ENCODE measurements at places on chromosomes 7 and 10.
A peak's percentile ranks its signal among the peaks of the same experiment; 100 is the strongest.

GRCh38 chr10:110458266-110458920 is 39.3 kb upstream of the DUSP5 start:
- DNase-seq: no peak

DNA sequence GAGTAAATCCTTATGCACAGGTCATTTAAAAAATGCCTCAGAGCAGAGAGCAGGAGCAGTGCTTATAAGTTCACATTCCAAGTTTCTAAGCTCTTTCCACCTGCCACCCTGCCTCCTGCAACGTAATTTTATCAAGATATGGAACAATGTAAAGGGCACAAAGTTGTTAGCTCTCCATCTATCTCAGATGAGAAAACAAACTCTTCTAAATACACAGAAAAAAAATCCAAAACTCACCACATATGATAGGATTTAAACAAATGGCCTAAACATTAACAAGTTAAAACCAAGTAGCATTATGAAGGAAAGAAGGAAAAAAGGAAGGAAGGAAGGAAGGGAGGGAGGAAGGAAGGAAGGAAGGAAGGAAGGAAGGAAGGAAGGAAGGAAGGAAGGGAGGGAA is 1132.8 kb downstream of the GRM8 start:
- no peak for DNase-seq

GRCh38 chr10:122362031-122362592 is 12.4 kb upstream of the PLEKHA1 start:
- DNase-seq: no peak

DNA sequence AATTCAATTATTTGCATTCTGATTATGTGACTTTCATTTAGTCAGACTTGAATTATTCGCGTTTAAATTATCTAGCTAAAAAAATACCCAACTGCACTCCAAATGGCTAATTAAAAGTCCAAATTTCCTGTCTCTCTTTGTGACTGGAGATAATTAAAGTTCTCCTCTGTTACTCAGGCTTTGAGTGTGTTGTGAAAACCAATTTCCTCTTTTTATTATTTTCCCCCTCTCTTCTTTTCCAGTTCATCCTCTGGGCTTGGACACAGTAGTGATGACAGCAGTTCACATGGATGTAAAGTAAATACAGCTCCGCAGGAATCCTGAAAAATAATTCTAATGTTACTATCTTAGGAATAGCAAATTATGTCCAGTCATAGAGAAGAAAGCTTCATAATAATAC is 80.6 kb downstream of the SNX10 start:
- DNase-seq: no peak

- peak; percentile 33 for DNase-seq
Measured at GRCh38 chr10:11713186-11713743, 28.9 kb upstream of the ECHDC3 start.

DNA sequence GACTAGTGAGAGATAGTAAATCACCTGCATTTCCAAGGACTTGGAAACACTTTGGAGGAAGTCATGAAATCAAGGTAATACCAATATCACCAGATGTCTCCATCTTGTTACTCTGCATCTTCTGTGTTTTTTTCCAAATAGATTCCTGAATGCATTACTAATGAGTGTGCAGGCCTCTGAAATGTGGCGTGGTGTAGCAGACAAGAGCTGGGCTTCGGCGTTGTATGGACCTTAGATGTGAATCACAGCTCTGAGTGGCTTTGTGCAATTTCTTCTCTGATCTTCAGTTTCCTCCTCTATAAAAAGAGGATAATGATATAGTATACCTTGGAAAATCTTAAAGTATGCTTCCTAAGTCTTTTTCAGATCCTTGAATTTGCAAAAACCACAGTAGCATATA is 9.6 kb upstream of the MYPN start:
- DNase-seq: peak; percentile 95

DNA sequence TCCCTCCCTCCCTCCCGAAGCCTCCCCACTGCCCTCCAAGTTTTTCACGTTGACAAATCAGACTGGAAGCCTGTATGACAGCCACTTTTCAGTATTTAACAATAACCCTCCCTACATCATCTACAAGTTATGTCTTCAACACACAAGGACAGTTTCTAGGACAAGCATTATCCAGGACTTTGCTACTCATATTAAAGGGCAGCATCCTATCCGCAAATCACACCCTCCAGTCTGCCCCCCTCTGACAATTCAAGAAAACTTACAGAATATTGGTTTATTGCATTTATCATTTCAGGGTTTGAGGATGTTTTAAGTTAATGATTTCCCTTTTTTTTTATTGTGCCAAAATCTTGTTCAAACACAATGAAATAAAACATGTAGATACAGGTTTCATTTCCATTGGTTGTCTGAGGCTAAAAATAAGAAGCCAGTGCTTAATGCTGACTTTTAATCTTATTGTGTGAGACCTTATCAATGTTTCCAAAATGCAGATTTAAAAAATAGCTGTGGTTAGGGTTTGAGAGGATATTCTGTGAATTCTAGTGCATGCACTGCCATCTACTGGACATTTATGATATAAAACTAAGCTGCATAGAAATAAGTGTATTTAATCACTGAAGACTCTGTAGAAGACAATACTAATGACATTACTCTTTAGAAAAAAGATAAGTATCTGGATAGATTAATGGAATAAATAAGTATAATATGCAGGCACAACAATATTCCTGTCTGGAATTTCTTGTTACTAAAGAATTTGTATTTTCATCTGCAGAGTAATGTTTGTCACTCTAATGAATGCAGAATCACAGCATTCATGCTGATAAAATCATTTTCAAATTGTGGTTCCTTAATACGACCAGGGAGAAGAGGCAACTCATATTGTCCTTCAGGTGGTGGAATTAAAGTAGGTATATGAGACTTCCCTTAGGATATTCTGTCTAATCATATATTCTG is 64.1 kb downstream of the CAV1 start:
- peak; percentile 70 for DNase-seq

- DNase-seq: no peak
Measured at GRCh38 chr10:4396401-4397283, 429.4 kb upstream of the AKR1E2 start.

DNA sequence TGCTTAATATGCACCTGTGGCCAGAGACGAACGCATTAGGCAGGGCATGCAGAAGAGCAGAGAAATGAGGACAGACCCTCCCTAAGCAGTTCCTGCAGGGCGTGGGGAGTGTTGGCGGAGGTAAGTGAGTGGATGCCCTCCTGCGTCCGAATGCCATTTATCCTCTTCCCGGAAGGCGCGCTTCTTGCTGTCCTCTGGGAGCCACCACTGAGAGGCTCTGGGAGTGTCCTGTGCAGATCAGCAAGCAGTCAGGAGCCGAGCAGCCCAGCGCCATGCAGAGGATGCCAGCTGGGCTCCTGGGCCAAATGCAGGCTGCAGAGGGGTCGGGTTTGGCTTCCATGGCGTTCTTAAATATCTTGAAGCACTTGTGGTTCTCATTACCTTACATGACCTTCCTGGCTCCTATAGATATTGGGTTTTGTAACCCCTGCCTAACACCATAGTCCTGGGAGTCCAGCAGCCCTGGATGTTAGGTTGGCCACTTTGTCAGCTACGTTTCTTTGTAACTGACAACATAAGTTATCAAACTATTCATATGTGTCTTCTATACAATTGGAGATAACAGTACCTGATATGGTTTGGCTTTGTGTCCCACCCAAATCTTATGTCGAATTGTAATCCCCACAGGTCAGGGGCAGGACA is 30.0 kb upstream of the SLIT1 start:
- no peak for DNase-seq
